ENCODE measurements at places on chromosomes 5 and 9.

DNA sequence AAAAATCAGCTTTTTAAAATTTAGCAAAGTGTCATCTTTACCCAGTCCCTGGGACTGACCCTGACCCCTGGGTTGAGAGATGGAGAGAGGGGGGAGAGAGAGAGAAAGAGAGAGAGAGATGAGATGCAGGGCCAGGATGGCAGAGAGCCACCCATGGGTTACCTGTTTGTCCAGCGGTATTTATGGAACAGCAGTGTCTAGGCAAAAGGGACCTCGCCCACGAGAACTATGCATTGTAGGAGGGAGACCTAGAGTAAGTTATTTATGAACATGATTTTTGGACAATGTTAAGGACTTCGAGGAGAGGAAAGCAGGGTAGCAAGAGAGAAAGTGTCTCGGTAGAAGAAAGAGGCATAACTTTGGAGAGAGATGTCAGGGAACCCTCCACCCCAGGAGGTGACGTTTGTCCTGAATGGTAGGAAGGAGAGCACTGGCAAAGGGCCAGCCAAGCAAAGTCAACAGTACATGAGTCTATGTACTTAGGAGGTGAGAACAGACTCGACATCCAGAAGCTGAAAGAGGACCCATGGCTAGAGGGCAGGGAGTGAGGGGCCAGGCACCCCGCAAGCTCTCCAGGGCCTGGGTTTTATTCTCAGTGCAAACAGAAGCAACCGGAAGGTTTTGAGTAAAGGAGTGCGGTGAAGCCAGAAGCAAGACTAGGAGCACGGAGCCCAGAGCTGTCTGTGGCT, 30.5 kb upstream of the MSX2 start:
- no peak overlapping the region for H3K27ac ChIP-seq
- H3K4me3 ChIP-seq: no peak overlapping the region
- H3K36me3 ChIP-seq: no peaks in the 10 kb centered on the region
- no peaks in the 10 kb centered on the region for H3K4me1 ChIP-seq
- DNase-seq: peak; percentile 39
- H3K27me3 ChIP-seq: peaks cover 4% of the 10 kb centered on the region

GRCh38 chr5:146390469-146390868, 51.8 kb downstream of the POU4F3 start:
- no peak overlapping the region for H3K4me3 ChIP-seq
- DNase-seq: no peak
- no peaks in the 10 kb centered on the region for H3K4me1 ChIP-seq
- H3K27ac ChIP-seq: no peak overlapping the region
- no peaks in the 10 kb centered on the region for H3K36me3 ChIP-seq

GRCh38 chr5:134026521-134027287, 21.9 kb upstream of the VDAC1 start:
- H3K27ac ChIP-seq: no peak overlapping the region
- no peaks in the 10 kb centered on the region for H3K27me3 ChIP-seq
- peak; percentile 58 for DNase-seq
- no peaks in the 10 kb centered on the region for H3K4me1 ChIP-seq
- H3K4me3 ChIP-seq: no peak overlapping the region
- no peaks in the 10 kb centered on the region for H3K36me3 ChIP-seq

GRCh38 chr5:36355516-36355915, 53.8 kb upstream of the RANBP3L start:
- no peaks in the 10 kb centered on the region for H3K4me1 ChIP-seq
- DNase-seq: no peak
- H3K36me3 ChIP-seq: no peaks in the 10 kb centered on the region
- no peak overlapping the region for H3K27ac ChIP-seq
- H3K4me3 ChIP-seq: no peak overlapping the region

DNA sequence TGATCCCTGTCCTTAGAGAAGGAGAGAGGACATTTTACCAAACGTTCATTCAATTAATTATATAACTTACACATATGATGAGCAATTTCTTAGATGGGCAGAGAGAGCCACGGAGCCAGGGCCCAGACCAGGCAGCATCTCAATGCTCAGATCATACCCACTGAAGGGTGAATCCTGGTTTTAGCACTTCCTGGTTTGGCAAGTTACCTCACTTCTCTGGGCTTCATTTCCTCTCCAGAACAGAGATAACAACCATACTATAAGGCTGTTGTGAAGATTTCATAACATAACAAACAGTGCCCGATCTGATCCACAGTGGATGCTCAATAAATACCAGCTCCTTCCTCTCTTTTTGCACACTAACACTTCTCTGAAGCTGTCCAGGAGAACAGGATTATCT, 271.1 kb downstream of the DENND1A start:
- no peak overlapping the region for H3K27ac ChIP-seq
- no peak overlapping the region for H3K4me3 ChIP-seq
- H3K36me3 ChIP-seq: no peaks in the 10 kb centered on the region
- no peaks in the 10 kb centered on the region for H3K4me1 ChIP-seq
- DNase-seq: no peak

- H3K27me3 ChIP-seq: no peaks in the 10 kb centered on the region
- H3K36me3 ChIP-seq: no peaks in the 10 kb centered on the region
- no peaks in the 10 kb centered on the region for H3K4me1 ChIP-seq
- H3K4me3 ChIP-seq: no peak overlapping the region
- DNase-seq: no peak
- H3K27ac ChIP-seq: no peak overlapping the region
Measured at GRCh38 chr9:115046824-115047223, 71.1 kb downstream of the TNC start.

DNA sequence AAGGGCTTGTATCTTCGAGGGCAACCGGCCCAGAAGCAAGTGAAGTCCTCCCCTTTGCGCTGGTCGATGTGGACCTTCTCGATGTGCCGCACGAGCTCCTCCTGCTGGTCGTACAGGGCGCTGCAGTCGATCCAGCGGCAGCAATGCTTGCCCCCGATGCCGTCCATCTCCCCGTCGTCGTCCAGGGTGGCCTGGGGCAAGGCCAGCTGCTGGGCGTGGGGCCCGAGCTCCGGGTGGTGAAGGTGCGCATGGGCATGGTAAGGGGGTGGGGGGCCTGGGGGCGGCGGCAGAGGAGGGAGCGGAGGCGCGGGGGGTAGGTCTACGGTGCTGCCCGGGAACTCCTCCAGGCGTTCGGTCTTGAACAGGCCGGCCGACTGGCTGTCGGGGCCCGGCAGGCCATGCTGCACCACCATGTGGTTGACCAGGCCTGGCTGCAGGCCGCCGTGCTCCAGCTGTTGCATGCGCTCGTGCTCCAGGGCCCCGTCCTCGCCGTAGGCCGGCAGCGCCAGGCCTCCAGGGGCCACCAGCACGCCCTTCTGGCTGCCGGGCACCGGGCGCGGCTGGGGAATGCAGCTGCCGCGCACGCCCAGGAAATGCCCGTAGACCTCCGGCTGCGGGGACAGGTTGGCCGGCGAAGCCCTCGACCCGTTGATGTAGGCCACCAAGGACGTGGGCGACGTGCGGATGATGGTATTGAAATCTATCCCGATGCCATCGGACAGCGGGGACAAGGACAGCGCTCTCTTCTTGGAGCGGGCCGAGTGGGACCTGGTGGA, 181.8 kb downstream of the GLIS3 start:
- no peaks in the 10 kb centered on the region for H3K36me3 ChIP-seq
- H3K4me3 ChIP-seq: no peak overlapping the region
- no peak overlapping the region for H3K27ac ChIP-seq
- DNase-seq: no peak
- H3K4me1 ChIP-seq: no peaks in the 10 kb centered on the region
- H3K27me3 ChIP-seq: no peaks in the 10 kb centered on the region

GRCh38 chr5:140038373-140038957, 4.6 kb downstream of the NRG2 start:
- H3K4me1 ChIP-seq: no peaks in the 10 kb centered on the region
- no peak for DNase-seq
- H3K27ac ChIP-seq: no peak overlapping the region
- H3K36me3 ChIP-seq: no peaks in the 10 kb centered on the region
- no peaks in the 10 kb centered on the region for H3K27me3 ChIP-seq

- H3K27me3 ChIP-seq: no peaks in the 10 kb centered on the region
- H3K36me3 ChIP-seq: no peaks in the 10 kb centered on the region
- H3K4me1 ChIP-seq: no peaks in the 10 kb centered on the region
- no peak for DNase-seq
Measured at GRCh38 chr5:136432705-136433104, 67.4 kb upstream of the TRPC7 start.

DNA sequence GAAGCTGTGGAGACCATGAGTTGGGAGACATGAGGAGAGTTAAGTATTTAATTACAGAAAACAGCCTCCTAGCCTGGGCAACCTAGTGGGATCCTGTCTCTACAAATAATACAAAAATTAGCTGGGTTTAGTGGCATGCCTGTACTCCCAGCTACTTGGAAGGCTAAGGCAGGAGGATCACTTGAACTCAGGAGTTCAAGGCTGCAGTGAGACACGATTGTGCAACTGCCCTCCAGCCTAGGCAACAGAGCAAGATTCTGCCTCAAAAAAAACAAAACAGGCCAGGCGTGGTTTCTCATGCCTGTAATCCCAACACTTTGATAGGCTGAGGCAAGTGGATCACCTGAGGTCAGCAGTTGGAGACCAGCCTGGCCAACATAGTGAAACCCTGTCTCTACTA, 52.6 kb downstream of the AQP7 start:
- H3K27ac ChIP-seq: no peak overlapping the region
- no peak for DNase-seq
- H3K4me3 ChIP-seq: no peak overlapping the region
- no peaks in the 10 kb centered on the region for H3K27me3 ChIP-seq
- H3K4me1 ChIP-seq: no peaks in the 10 kb centered on the region

DNA sequence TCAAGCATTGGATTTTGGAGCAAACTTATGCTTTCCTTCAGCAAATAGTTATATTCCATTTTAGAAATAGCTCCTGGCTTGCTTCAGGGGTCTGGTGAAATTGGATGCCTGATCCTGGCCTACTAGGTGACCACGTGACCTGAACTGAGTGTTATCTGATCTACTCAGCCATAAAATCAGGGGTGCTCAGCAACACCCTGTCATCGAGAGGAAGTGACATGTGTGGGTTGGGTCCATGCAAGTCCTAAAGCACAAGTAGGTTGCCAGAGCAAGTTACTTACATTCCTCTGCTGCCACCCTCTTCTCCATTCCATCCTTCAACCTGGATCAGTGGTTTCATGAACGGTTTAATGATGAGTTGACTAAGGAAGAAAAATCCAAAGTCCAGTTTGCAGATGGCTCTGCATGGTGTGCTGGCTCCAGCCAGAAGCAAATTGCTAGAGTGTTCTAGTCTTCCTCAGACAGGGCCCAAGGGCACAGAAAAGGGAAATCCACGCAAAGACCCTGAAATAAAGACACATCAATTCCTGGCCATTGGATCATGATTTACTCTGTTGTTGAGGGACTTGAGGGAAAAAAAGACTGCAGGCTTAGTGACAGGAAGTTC, 2.8 kb upstream of the FAM193B start:
- H3K27me3 ChIP-seq: no peaks in the 10 kb centered on the region
- no peak overlapping the region for H3K4me3 ChIP-seq
- peaks cover 8% of the 10 kb centered on the region for H3K4me1 ChIP-seq
- DNase-seq: no peak
- no peak overlapping the region for H3K27ac ChIP-seq

GRCh38 chr5:53006911-53007890, 18.0 kb downstream of the ITGA2 start:
- no peak overlapping the region for H3K4me3 ChIP-seq
- H3K27me3 ChIP-seq: no peaks in the 10 kb centered on the region
- DNase-seq: no peak
- no peaks in the 10 kb centered on the region for H3K4me1 ChIP-seq

DNA sequence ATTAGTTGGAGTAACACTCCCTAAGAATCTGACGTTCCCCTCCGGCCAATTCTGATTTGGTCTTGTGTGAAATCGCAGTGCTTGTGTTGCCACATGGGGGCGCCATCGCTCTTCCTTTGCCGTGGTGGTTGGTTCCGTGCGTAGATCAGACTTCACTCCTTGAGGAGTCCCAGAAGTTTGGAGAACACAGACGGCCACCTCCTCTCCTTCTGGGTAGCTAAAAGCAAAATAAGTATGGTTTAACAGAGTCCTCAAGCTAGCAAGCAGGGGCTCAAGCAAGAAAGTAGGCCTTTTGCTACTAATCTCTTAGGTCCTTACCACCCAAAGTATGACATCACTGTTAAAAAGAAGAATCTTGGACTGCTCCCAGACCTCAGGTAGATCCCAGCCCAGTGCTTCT, 59.5 kb downstream of the HSPA4 start:
- no peaks in the 10 kb centered on the region for H3K4me1 ChIP-seq
- no peaks in the 10 kb centered on the region for H3K36me3 ChIP-seq
- no peak overlapping the region for H3K27ac ChIP-seq
- H3K4me3 ChIP-seq: no peak overlapping the region

DNA sequence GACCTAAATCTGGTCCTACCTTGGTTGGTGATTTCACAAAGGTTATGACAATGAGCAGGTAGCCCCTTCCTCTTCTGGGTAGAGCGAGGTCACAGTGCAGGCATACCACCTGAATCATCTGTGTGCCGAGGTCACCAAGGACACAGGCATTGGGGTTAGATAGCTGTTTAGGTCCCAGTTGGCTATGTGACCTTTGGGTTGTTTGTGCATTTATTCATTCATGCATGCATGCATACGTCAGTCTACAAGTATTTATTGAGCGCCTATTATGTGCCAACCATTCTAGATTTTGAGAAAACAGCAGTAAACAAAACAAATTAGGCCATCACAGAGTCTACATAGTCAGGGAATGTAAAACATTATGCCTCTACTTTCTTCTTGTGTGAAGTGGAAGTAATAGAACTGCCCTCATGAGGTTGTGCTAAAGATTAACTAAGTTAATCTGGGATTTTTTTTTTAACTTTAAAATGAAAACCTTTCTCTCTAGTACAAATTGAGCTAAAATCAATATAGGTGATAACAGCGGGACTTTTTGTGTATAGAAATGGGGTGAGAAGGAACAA, 104.7 kb upstream of the SLC12A2 start:
- H3K27ac ChIP-seq: no peak overlapping the region
- no peak for DNase-seq
- no peaks in the 10 kb centered on the region for H3K4me1 ChIP-seq
- H3K4me3 ChIP-seq: no peak overlapping the region

DNA sequence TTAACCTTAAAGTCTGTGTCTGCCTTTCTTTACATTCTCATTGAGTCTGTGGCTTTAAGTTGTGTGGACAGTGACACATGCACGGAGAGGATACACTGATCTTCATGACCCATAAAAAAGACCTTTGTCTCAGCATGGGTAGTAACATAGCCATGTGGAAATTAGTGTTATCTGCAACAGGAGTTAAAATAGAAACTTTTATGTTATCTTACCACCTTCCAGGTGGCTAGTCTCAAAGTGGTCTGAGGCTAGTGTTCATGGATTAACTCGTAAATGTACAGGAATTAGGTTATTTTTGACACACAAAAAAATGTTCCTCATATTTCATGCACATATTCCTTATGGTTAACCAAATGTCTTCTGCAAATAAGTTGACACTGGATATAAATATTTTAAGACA, 607.0 kb downstream of the ISL1 start:
- H3K27ac ChIP-seq: no peak overlapping the region
- no peaks in the 10 kb centered on the region for H3K27me3 ChIP-seq
- no peak for DNase-seq
- no peaks in the 10 kb centered on the region for H3K36me3 ChIP-seq

Measured in prostate gland (tissue), 2 donors.